Activated CD4-positive, alpha-beta T cell treated with anti-CD3 and anti-CD28 coated beads, Interleukin-2, amount 50 U/mL, for 4 hours (primary cell): ENCODE measurements at places on chromosomes 1 and 21.

GRCh38 chr1:114258633-114259032, 105.0 kb upstream of the SYT6 start:
- DNase-seq = no peak

DNA sequence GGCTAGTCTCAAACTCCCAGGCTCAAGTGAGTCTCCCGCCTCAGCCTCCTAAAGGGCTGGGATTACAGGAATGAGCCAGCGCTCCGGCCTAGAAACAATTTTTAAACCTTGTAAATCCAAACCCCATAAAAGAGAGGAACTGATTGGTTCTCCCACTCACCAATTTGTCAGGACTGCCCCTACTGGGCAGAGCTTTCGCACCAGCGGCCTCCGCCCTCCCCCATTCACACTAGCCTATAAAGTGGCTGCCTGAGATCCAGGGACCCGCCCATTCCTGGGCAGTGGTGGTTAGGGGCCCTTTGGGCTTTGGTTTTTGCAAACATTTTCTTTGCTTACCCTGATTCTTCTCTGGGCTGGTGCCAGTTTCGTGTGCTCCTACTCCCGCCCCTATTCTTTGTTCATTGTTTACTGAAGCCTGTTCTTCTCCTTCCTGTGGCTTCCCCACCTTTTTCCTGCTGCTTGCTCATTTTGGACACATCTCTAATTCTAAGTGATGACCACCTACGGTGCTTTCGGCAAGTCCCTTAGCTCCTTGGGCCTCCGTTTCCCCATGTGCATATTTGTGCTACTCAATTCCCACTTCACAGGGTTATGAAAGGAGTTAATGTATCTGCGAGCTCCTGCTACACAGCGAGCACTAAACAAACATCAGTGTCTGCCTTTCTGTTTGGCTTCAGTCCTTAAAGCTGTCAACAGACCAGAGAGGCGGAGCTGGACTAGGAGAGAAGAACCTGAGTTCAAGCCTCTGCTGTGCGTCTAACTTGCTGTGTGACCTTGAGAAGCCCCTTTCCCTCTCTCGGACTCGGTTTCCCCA, 39.8 kb upstream of the CLIC4 start:
- DNase-seq = no peak

DNA sequence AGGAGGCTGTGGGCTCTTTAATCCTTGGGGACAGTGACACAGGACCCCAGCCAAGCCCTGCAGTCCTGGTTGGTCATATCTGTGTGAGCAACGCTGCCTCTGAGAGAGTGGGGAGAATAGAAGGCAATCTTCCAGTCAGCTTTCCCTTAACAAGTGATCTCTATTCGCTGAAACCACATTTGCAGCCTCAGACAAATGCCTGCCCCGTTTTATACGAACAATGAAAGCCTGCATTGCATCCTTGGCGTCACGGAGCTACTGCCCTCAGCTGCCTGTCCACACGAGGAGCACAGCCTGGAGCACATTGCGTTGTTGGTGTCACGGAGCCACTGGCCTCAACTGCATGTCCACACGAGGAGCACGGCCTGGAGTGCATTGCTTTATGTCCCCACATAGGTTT, 150.2 kb upstream of the ARHGEF16 start:
- DNase-seq = no peak

DNA sequence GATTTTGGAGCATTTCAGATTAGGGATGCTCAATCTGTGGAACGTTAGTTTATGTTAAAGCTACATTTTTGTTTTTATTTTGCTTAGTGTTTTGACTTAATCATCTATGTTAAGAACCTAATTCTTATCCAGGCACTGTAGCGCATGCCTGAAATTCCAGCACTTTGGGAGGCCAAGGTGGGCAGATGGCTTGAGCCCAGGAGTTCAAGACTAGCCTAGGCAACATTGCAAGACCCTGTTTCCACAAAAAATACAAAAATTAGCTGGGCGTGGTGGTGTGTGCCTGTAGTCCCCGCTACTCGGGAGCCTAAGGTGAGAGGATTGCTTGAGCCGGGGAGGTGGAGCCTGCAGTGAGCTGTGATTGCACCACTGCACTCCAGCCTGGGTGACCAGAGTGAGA, 23.4 kb downstream of the FNBP1L start:
- no peak for DNase-seq

- no peak for DNase-seq
Measured at GRCh38 chr1:241219449-241219848, 137.6 kb downstream of the RGS7 start.

- DNase-seq = no peak
Measured at GRCh38 chr21:45178971-45179370, 104.6 kb downstream of the ADARB1 start.

GRCh38 chr1:87236585-87236984, 92.1 kb upstream of the LMO4 start:
- no peak for DNase-seq

DNA sequence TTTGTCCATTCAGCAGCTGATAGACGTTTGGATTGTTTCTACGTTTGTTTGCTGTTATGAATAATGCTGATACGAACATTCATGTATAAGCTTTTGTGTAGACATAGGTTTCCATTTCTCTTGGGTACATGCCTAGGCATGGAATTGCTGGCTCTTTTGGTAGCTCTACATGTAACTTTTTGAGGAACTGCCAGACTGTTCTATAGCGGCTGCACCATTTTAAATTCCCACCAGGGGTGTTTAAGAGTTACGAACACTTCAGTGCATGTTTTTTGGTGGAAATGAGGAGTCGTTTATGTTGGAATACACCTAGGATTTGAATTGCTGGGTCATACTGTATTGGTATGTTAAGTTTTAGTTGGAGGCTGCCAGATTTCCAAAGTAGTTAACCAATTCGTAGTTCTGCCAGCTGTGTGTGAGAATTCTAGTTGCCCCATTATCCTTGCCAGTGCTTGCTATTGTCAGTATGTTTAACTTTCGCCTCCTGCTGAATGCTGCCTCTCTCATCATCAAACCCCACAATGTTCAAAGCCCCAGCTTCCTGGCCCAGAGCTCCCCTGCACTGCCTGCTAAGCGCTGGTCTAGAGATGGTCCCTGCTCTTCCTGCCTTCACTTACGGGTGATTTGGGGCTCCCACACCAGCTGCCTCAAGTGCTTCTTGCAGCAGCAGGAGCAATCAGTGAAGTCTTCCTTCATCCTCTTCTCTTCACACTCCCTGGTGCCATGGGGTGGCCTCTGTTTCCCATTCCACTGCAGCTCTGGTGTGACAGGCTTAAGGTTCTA, 81.0 kb downstream of the MAN1C1 start:
- no peak for DNase-seq

DNA sequence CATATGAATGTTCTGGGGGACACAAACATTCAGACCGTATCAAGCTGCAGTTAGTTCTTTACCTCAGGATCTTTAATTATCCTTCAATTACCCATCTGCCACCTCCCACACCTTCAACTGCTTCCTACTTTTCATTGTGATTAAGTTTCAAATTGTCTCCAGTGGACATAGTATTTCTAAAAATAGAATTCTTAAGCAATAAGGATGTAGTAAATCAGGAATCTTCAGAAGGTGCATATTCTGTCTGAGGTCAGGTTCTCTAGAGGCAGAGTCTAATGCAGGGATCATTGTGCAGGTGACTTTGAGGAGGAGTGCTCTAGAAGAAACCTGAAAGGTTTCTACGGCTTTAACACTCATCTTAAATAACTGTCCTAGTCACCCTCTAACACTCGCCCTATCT, 102.6 kb upstream of the PPP2R5A start:
- DNase-seq = no peak

GRCh38 chr1:19401535-19401889, 83.8 kb downstream of the CAPZB start:
- no peak for DNase-seq

- no peak for DNase-seq
Measured at GRCh38 chr21:35737449-35737848, 322.9 kb downstream of the SETD4 start.

DNA sequence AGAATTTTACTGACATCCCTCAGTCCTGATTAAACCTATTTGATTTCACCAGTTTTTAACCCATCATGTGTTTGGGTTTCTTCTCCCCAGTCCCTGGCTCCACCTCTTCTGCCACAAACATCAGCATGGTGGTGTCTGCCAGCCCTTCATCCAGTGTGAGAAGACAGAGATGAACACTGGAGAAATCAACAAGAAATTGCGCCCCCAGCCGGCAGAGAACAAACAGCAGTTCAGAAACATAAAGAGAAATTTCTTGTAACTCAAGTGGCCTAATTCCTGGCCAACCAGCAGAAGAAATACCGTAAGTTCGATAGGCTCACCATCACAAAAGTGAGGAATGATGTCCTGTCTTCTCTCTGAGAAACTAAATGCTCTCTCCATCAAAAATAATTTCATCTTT, 18.3 kb downstream of the S100A11 start:
- no peak for DNase-seq

GRCh38 chr1:223720971-223721591, 8.7 kb downstream of the CAPN2 start:
- DNase-seq = no peak

GRCh38 chr1:242140836-242141235, 141.9 kb upstream of the MAP1LC3C start:
- DNase-seq = no peak

DNA sequence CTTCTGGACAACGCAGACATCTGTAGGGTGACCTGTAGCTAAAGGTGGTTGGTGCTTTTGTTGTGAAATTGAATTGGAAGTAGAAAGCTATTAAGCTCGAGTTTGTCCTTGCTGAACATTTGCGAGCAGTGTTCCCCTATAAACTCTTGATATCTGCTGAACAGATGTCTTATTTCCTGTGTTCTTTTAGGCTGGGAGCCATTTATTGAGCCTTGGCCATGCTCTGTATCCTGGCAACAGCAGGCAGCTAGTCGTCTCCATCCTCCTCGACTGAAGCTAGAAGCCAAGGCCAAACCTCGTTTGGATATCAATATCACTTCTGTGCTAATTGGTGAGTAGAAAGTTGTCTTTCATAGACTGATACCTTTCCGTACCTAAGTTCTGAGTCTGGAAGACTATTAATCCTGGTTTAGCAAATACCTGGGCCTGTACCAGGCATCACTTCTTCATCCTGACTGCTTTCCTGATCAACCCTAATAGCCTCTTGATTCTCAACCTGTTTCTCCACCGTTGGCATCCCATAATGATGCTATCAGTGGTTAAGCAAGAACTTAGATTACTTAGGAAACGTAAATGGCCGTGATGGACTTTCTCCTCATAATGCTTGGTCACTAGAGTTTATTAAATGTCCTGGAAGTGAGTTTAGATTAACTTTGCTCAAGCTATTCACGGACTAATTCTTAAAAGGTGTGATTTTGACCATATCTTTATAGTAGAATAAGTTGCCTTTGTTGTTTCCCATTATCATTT, 103.4 kb downstream of the VPS13D start:
- no peak for DNase-seq

GRCh38 chr1:110771245-110772022, 96.7 kb upstream of the KCNA3 start:
- no peak for DNase-seq

DNA sequence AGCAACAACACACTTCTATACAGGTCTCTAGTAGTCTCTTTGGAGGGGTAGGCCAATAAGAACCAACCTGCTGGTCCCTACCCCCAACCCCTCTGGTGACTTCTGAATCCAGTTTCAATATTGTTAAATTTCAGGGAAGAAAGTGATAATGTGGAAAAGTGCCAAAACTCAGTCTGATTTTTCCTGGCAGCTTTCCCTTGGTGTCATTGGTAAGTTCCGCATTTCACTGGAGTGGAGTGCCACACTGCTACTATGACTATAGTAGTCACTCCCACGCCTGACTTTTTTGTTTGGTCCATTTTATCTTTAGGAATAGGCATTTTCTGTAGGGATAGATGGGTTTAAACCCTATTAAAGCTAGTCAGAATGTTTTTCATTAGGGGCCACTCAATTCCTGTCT, 5.7 kb upstream of the ARID1A start:
- DNase-seq = no peak

- no peak for DNase-seq
Measured at GRCh38 chr1:145827966-145828365, 4.0 kb downstream of the POLR3C start.

- no peak for DNase-seq
Measured at GRCh38 chr1:12596007-12596821, 21.8 kb downstream of the DHRS3 start.

- DNase-seq = no peak
Measured at GRCh38 chr1:180163041-180163440, 8.4 kb downstream of the QSOX1 start.

- DNase-seq = no peak
Measured at GRCh38 chr1:109559995-109560394, 11.6 kb downstream of the GNAI3 start.

- DNase-seq = no peak
Measured at GRCh38 chr1:2598329-2598931, 11.9 kb downstream of the PRXL2B start.

- DNase-seq = no peak
Measured at GRCh38 chr1:50132347-50132894, 23.7 kb downstream of the ELAVL4 start.

GRCh38 chr1:233140974-233141373, 154.6 kb downstream of the PCNX2 start:
- no peak for DNase-seq

- no peak for DNase-seq
Measured at GRCh38 chr1:205407970-205408369, 13.9 kb downstream of the LEMD1 start.

- DNase-seq = no peak
Measured at GRCh38 chr21:45850181-45850580, 131.4 kb upstream of the COL6A1 start.

DNA sequence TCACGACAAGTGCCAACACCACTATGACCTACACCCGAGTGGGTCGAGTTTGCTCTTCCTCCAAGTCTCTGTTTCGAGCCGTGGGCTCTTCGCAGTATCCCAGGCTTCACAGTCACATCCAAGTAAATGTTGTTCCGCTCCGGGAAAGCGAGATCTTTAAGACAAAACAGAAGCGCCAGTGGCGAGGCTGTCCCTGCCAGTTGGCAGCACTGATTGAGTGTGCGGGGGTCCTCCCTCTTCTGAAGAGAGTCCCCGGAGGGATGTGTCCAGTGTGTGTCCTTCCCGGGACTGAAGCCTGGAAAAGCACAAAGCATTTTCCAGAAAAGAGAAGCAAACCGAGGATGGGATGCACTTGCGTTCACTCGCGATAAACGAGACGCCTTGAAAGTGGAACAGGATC, 158.9 kb downstream of the PRDM16 start:
- DNase-seq = no peak

GRCh38 chr1:210653771-210654170, 325.1 kb downstream of the HHAT start:
- DNase-seq = no peak

- DNase-seq = no peak
Measured at GRCh38 chr1:16175610-16176553, 20.0 kb upstream of the EPHA2 start.

DNA sequence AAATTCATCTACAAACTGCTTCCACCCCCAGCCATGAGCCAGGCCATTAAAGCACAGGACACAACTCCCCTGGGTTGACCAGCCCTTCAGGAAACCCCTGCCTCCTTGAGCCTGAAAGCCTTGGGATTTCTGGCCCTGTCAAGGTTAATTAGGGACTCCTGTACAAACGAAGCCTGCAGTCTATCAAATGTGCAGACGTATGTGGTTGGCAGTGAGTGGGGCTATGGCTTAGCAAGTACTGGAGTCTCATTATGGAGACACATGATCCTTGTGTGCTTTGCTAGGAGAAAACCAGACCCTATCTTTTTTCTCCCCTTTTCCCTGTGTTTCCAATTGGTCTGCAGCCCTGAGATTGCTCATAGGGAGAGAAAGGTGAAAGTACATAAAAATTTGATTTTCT, 588.3 kb upstream of the USP24 start:
- DNase-seq = no peak
